Panc1 (cell line): ENCODE measurements at places on chromosomes 2 and 18.

DNA sequence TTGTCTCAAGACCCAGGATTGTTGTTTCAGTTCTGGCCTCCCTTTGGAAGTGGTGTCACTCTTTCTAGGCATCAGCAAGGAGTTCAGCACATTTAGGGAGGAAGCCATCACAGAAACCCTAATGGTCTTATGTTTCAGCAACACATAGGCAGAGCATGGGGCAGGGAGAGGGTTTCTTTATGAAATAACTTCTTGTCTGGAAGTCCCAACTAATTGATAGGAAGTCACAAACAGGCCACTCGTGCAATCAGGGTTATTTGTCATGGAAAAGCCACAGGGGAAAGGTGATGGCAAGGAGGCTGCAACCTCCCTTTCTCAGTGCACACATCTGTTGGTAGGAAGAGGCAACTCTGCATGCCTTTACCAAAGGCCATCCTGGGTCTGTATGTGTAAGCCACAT, 103.0 kb downstream of the BCL11A start:
- DNase-seq: no peak

- DNase-seq: no peak
These were observed 3.1 kb downstream of the CD28 start for GRCh38 chr2:203709416-203710040.

GRCh38 chr2:1405967-1406366, 7.3 kb upstream of the TPO start:
- DNase-seq: no peak

GRCh38 chr2:118779362-118779761, 68.1 kb downstream of the EN1 start:
- no peak for DNase-seq

DNA sequence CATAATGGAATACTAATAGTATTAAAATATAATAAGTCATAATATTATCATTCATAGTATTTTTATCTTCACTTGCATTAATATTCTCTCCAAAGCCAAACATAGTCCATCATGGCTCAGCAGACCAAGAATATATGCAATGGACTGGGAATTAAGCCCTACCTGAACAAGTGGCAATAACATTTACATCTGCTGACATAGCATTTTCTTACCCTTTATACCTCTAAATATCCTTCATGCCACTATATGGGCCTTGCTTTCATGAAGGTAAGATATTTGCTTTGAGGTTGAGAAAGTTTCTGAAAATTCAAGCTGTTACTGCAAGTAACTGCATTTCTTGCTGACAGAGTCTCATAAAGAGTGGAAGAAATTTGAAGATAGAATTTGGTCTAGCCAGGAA, 847.4 kb upstream of the GCFC2 start:
- no peak for DNase-seq

- no peak for DNase-seq
These were observed 648.9 kb upstream of the SALL3 start for GRCh38 chr18:78330766-78331165.

- DNase-seq: no peak
These were observed 35.3 kb downstream of the SH3RF3 start for GRCh38 chr2:109164311-109164710.

GRCh38 chr18:812376-813171, 532 bp upstream of the YES1 start:
- DNase-seq: peak; percentile 63

DNA sequence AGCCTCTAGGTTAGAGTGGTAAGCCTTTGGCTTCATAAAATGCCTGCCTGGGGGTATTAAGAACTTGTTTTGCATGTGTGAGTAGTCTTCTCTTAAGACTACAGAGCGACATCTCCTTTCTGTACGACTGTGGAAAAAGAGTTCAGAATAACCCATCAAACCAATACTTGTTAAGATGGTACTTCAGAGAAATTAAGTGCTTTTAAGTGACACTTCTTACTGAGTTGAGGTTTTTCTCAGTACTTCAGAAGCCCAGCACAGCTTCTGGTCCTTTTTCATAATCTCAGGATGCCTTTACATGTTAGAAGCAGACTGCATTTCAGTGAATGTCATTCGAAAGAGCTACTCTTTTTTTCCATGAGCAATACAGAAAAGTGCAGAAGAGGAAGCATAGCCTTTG, 10.8 kb downstream of the XRCC5 start:
- DNase-seq: no peak

- no peak for DNase-seq
These were observed 98.7 kb downstream of the EPHA4 start for GRCh38 chr2:221473451-221473850.

GRCh38 chr18:62876828-62877227, 161.5 kb downstream of the PHLPP1 start:
- no peak for DNase-seq

DNA sequence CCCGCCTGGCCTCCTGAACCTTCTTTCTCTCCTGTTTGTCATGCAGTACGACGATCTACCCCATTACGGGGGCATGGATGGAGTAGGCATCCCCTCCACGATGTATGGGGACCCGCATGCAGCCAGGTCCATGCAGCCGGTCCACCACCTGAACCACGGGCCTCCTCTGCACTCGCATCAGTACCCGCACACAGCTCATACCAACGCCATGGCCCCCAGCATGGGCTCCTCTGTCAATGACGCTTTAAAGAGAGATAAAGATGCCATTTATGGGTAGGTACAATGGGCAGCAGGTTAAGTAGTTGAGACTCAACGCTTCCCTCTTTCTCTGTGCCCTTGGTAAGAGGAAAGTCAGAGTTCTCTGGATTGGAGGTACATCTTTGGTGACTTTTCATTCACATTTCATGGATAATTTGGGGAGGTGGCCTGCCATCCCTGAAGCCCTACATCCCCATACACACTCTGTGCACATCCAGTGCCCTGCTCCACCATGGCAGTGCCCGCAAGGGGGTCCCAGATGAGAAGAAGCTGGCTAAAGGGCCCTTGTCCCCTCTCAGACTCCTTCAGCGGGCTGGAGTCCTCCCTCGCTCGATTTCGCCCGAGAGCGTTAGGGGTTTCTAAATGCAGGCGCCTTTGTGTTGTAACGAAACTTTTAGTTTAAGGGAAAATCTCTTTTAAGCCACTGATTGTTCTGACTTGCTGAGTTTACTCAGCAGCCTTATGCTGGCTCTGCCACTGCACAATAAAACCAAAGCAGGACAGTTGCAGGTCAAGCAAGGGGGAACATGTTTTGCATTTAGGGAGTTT, 3.0 kb downstream of the MEIS1 start:
- DNase-seq: no peak

DNA sequence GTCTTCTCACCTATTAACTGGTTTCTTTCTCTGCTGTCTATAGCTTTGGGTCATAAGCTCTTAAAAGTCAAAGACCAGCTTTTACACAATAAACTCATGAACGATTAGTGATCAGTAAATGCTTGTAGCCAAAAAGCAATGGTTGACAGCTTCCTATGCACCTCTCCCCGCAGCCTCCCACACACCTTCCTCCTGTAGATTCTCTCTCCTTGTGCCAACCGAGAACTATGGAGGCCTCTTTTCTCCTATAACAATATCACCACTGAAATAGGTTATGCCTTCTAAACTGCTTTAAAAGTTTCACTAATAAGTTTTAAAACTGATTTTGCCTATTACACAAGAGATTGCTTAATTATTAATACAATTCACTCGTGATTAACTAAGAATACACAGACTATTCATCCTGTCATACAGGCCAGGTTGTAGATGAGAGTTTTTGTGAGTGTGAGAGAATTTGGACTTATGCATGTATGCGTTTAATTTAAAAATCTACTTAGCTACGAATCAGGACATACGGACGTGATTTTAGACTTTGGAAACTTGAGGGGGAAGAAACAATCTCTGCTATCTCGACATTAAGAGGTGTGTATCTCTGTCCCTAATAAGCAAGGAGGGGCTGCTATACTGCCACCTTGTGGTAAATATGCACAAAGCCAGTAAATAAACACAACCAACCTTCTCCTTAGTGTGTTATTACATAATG, 229.1 kb upstream of the RBBP8 start:
- DNase-seq: no peak

DNA sequence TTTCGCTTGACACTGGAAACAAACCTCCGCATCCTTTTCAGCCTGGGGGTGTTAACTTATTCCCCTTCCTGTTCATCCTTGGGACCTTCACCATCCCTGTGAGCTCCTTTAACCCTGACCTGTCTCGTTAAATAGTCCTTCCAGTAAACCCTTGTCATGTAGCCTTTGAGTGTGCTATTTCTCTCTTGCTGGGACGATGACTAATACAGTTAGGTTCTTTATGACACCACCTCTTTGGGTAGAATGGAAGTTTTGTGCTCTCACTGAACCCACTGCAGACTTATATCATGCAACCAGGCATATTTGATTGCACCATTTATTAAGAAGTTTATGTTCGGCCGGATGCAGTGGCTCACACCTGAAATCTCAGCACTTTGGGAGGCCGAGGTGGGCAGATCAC, 40.5 kb upstream of the GAREM1 start:
- DNase-seq: no peak

DNA sequence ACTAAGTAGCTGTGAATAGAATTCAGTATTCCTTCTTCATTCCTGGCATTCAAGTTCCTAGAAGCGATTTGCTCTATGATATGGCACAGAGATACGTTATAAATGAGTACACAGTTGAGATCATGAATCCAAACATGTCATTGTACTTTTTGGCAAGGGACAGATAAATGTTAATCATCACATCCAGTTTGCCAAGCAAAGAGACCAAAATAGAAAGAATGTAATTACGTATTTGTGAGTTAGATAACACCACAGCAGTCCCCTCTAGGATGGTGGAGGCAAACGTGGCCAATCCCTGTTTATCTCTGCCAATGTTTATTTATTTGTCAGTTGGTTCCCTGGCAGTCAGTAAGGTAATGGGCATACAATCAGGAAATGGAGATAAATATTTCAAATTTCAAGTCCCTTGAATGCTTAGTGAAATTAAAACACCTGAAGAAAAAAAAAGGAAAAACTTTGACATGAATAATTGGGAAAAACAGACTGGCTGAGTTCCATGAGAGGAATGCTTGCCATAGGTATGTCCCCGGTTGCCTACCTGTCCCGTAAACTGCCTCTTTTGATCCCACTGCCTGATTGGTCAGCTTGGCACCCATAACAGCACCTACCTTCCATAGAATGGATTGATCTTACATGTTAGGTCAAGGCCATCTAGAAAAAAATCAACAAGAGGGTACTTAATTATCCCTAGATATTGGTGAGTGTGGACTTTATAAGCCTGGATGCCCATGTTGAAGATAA, 451.1 kb upstream of the NETO1 start:
- no peak for DNase-seq

GRCh38 chr2:127411653-127412369, 6.4 kb upstream of the PROC start:
- DNase-seq: no peak

- no peak for DNase-seq
These were observed 606.4 kb downstream of the RNF144A start for GRCh38 chr2:7523481-7524120.

GRCh38 chr2:42192652-42193566, 23.8 kb downstream of the EML4 start:
- no peak for DNase-seq

GRCh38 chr2:65077898-65078297, 21.7 kb downstream of the CEP68 start:
- no peak for DNase-seq

DNA sequence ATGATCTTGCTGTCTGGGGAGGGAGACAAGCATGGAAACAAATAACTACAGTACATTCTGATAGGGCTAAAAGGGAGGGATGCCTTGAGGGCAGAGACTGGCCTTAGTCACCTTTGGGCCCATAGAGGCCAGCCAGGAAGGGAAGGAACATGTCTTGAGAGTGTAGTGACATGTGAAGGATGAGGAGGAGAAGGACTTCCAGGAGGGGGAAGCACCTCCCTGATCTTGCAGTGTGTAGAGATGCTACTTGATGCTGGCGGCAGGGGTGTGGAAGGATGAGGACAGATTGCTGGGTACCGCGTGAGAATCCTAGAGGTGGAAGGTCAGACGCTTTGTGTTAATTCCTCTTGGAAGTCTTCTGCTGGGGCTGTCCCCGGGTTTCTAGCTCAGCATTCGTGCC, 13.1 kb downstream of the TET3 start:
- DNase-seq: no peak

GRCh38 chr2:112692495-112692911, 28.3 kb upstream of the NT5DC4 start:
- peak; percentile 90 for DNase-seq

DNA sequence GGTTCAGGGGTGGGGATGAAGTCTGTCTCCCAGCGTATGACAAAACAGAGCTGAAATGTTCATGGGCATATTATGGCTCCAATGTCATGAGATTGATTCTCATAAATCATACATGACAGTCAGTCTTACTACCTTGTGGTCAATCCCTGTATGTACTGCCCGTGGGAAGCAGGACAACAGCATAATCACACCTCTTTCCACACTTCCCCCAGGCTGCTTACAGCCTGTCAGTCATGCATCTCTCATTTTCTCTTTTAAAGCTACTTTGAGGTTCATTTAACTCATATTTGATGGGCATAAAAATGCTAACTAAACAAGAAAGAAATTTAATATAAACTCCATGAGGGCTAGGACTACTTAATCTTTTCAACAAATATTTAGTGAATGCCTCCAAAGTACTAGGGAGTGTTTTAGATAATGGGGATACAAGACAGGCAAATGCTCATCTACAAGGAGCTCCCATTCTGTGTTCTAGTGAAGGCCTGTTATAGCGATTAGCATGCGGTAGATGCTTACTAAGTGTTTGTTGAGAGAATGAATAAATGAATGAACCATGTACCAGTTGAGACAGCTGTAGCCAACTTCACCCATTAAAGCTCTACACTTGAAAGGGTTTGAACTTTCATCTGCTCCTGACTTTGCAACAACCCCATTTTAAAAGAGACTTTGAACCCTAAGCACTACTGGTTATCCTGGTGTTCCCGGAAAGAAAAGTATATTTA, 89.1 kb downstream of the ALPK2 start:
- DNase-seq: no peak

DNA sequence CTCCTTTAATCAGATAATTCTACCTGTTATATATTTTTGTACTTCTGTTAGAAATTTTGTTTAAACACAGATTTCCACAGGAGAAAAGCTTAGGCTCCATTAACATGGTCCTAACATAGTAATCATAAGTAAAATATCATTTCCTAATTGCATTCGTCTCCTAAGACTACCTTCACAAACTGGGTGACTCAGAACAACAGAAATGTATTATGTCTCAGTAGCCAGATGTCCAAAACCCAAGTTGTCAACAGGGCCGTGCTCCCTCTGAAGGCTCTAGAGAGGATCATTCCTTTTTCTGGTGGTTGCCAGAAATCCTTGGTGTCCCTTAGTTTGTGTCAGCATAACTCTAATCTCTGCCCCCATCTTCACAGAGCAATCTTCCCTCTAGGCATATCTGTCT, 5.4 kb downstream of the FBXO15 start:
- no peak for DNase-seq

- DNase-seq: no peak
These were observed 35.4 kb upstream of the REEP1 start for GRCh38 chr2:86372641-86373502.

- DNase-seq: no peak
These were observed 126.8 kb downstream of the ZAP70 start for GRCh38 chr2:97840198-97840597.

DNA sequence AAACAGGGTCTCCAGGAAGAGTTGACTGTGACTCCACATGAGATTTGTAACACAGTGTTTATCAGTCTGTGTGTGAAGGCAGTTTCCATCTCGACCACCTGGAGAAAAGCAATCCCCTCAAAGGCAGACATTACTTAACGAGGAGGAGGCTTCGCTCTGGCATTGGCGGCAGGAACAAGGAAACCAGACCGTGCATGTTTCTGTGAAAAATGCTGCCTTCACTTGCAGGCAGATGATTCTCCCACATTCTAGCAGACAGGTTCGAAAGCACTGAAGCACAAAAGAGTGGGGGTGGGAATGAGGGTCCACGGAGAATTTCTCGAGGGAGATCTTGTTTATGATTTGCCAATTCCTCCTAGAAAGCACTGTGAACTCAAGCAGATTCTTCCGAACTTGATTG, 414.0 kb downstream of the SLC4A3 start:
- no peak for DNase-seq
